Activated CD4-positive, alpha-beta T cell treated with anti-CD3 and anti-CD28 coated beads, Interleukin-2, amount 10 ng/mL, durations not matched to agents 24 days and 14 days (primary cell): ENCODE measurements at places on chromosomes 5 and 9. TPM values are rescaled to one million over a fixed set of nuclear protein-coding genes. Genes with fewer than 3 reads are reported as not detected.

GRCh38 chr9:121778252-121779225, 127.1 kb downstream of the DAB2IP start:
- DNase-seq: no peak

DNA sequence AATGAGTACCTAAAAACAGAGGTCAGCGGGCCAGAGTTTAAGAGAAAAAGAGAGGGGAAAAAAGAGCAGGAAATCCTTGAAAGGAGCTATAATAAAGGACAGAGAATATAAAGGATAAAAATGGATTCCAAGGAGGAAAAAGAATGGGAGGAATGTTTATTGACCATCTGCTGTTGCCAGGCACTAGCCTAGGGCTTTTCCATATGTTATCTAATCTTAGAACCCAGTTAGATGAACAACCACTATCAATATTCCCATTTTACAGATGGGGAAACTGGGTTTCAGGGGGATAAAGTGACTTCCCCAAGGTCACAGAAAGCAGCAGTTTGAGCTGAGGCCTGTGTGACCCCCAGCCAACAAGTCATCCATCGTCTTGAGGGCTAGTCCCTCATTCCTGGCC, 232.5 kb downstream of the NR3C1 start:
- no peak for DNase-seq

- no peak for DNase-seq
Measured at GRCh38 chr5:97918620-97919019, 735.6 kb upstream of the RIOK2 start.

DNA sequence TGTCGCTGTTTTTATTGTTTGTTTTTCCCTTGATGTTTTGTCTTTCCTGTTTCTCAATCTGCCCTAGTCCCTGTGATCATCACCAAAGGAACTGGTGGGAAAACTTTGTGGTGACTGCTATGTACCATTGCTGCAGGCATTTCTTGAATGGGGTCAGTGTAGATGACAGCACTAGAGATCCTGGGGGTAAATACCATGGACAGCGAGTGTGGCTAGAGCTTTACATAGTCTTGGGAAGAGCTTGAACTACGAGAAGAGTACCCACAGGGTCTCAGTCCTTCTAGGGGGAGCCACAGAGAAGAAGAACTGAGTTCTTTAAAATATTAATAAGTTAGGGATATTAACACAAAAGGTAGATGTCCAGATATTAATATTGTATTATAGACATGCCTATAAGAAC, 138.8 kb downstream of the PAM start:
- no peak for DNase-seq

CD74 gene
- 322 and 325 TPM in 2 replicates for total RNA-seq
